ENCODE measurements at places on chromosomes 12 and 14. TPM values are rescaled to one million over a fixed set of nuclear protein-coding genes. Genes with fewer than 3 reads are reported as not detected.

Gene CCDC198
- total RNA-seq = not detected

GRCh38 chr12:5345534-5345933 is 86.4 kb upstream of the NTF3 start:
- DNase-seq = no peak

Gene NPFF
- not detected for total RNA-seq

DNA sequence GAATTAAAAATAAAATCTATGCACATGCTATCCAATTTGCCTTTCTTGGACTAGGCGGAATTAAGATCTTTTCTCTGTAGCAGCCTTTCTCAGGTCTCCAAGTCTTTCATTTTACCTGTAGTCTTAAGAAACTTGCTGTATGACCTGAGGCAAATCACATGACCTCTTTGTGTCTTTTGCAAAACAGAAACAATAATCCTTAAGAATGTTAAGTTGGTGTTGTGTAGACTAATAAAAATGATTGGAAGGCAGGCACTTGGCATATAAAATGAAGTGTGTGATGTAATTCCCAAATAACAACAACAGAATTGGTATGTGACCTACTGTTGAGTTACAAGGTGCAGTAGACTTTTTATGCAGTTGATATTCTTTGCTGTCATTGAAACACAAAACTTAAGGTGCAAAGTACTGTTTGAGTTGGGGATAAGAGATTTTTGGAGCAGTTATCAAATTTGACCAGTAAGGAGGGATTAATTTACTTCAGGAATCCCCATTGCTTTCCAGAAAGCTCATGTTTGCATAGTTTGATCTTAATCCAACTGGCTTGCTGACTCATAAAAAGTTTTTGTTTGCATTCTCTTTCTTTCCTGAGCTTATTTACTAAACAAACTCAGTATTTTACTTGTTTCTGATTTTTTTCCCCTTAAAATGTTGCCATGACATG is 51.4 kb downstream of the SUSD6 start:
- DNase-seq = no peak

GRCh38 chr12:71218616-71219015 is 60.8 kb upstream of the TSPAN8 start:
- DNase-seq = no peak

GRCh38 chr14:104145826-104146601 is 7.6 kb downstream of the KIF26A start:
- no peak for DNase-seq

GRCh38 chr12:60185060-60185459 is 589.2 kb downstream of the SLC16A7 start:
- no peak for DNase-seq

Measured in endothelial cell of umbilical vein (primary cell).